ENCODE measurements at places on chromosomes 6 and 20.

DNA sequence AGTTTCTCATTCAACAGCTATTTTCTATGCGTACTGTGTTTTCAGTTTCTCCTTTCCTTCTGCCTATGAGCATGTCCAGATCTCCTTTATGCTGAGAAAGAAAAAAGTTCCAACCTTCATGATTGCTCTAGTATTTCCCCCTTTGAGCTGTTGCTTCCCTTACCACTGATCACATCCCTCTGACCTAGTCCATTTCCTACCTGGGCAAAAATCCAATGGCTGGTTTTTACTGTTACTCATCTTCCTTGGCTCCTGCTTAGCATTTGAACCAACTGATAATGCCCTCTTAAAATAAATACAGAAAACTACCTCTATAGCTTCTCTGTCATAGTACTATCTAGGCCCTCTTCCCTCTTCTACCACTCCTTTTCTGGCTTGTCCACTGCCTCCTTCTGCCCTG is 6.0 kb downstream of the RFX6 start:
- DNase-seq: no peak

GRCh38 chr6:166106076-166106686 is 61.5 kb downstream of the TBXT start:
- peak; percentile 81 for DNase-seq

GRCh38 chr6:72876256-72876655 is 254.4 kb downstream of the KCNQ5 start:
- DNase-seq: no peak

DNA sequence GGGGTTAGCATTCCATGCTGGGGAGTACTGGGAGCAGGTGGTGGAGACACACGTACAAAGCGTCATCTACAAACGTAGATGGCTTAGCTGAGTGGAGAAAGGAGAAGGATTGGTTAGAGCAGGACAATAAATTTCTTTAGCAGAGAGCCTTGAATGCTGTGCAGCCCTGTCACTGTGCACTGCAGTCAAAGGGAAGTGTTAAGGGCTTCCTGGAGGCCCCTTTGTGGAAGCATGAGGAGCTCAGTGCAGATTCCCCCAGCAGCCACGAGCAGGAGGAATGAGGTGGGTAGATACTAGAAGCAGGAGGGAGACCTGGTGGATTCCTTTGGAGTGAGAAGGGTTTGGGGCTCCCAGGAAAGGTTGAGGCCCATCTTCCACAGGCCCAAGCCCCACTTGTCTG is 6.1 kb upstream of the TREML4 start:
- no peak for DNase-seq

DNA sequence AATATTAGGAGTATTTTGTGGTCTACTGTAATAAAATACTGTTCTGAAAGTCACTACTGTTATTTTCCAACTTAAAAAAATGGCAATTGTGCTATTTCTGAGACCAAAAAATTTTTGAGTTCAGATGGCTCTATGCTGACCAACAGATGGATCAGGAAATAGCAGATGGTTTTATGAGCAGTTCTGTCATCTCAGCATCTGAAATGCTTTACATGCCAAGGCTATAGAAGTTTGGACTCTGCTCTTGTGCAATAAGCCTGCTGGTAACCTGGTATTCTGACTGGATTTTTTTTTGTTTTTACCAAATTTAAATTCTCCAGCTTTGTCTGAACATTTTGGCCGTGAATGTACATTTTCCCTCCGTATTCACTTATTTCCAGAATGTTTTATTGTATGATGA is 1127.5 kb downstream of the GRIK2 start:
- no peak for DNase-seq

GRCh38 chr6:127992144-127992543 is 91.3 kb upstream of the THEMIS start:
- DNase-seq: no peak

GRCh38 chr20:37526238-37526838 is 1.3 kb downstream of the BLCAP start:
- DNase-seq: no peak

GRCh38 chr6:26071135-26071534 is 16.1 kb upstream of the HFE start:
- DNase-seq: no peak

DNA sequence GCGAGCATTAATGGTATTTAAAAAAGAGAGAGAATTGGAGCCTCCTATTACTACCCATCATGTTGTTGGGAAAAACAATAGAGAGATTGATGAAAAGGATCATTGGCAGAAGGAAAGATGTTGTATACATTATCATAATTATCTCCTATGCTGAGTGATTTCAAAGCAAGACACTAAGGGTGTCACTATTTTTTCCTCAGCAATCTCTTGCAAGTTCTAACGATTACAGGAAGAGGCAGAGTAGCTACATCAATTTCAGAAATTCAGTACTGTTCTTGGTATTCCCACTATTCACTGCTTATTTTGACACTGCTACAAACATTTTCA is 891.2 kb downstream of the C6orf118 start:
- DNase-seq: no peak

DNA sequence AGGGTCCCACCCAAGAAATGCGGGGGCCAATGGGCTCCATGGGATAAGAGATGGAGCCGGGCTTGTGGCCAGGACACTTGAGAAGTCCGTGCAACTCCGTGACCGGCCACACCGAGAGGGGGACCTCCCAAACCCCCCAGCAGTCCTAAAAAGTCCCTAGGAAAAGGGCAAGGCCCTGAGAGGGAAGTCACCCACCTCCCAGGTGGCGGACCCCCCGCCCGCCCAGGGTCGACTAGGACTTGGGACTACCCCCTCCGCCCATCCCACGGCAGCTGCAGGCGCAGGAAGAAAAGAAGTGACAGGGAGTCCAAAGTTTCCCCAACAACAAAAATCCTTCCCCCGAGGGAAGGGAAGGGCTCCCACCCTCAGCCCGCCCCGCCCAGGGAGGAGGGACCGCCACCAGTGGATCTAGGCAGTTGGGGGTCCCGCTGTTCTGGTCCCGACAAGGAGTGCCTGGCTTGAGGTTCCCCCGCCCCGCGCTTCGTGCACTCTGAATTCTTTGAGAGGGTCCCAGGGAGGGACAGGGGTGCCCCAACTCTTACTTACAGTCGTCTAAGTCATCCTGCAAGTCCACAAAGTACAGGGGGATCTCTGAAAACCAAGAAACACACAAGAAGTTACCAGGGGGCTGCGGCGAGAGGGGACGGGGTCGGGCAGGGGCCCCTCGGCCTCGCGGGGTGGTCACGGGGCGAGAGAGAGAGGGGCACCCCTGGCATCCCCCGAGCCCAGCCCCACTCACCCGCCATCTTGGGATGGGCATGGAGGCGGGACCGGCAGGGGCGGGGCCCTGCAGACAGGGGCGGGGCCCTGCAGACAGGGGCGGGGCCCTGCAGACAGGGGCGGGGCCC is 611 bp upstream of the RAB22A start:
- DNase-seq: no peak

DNA sequence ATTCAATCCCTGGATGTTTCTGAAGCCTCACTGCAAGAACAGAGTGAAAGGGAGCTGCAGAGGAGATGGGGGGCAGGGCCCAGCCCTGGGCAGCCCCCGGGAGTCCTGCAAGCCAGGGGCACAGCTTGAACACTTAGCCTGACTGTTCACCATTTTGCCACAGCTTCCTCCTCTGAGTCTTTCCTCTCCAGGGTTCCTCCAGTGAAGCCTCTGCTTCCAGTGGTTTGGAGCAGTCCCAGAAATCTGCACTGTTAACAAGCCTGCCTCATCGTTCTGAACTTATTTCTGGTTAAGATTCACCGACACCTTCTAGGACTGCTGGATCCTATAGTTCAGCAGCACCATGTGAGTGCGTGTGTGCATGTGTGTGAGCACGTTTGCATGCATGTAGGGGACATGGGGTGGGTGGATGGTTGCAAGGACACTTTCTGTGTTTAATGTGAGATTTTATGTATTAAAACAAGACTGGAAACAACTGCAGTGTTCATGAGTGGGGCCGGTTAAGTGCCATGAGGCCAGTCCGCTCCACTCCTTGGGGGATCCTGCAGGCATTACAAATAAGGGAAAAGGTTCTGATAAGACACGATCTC is 24.6 kb downstream of the CEBPB start:
- no peak for DNase-seq

- DNase-seq: no peak
Observed at GRCh38 chr20:17609811-17610377, 40.0 kb downstream of the DSTN start.

GRCh38 chr20:54305421-54305820 is 97.5 kb downstream of the PFDN4 start:
- DNase-seq: no peak

- no peak for DNase-seq
Observed at GRCh38 chr20:40431611-40432010, 257.4 kb downstream of the MAFB start.

GRCh38 chr6:134347885-134348805 is 30.2 kb upstream of the SGK1 start:
- DNase-seq: no peak

DNA sequence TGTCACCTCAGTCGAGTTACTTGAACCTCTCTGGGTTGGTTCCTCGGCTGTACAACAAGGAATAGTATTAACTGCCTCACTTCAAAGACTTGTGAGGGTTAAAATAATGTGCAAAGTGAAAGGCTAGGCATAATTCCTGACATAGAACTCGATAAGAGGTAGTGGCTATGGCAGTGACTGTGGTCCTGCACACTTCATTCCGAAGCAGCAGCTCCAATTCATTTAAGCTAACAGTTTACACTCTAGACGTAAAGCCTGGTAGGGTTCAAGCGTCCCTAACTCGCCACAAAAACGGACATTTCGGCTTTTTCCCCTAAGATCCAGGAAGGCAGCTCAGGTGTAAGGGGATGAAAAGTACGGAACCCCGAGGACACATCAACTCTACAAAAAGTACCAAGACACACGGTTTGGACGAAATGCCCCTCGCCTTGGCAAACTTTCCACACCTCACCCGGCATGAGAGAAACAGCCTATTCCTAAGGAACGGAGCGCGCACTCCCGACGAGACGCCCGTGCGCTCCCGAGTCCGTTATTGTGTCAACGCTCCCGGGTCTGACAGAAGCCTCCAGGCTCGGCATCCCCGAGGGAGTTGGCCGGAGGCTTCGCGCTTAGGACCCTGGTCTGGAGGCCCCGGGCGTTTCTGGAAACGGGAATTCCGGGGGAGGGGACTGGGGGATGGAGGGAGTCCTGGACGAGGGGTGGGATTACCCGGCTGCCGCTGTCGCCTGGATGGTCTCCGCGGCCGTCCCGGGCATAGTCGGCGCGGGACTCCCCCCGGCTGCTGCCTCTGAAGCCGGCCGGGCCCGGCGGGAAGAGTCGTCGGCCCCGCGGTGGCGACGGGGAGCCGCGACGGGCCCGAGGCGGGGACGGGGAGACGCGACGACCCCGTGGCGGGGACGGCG is 937 bp downstream of the ZNF318 start:
- DNase-seq: peak; percentile 26

DNA sequence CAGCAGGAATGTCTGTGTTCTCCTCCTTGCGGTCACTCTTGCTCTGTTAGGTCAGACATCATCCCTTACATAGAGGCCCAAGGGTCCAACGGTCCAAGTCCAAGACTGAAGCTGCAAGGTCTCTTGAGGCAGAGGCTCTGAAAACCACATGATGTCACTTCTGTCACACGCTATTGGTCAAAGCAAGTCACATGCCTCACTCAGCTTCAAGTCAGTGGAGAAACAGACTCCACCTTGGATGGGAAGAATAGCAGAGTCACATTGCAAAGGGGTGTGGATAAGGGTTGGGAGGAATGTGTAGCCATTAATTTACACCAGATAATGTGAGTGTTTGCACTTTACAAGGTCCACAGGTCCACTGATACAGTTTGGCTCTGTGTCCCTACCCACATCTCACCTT is 17.5 kb downstream of the SLC52A3 start:
- DNase-seq: no peak

DNA sequence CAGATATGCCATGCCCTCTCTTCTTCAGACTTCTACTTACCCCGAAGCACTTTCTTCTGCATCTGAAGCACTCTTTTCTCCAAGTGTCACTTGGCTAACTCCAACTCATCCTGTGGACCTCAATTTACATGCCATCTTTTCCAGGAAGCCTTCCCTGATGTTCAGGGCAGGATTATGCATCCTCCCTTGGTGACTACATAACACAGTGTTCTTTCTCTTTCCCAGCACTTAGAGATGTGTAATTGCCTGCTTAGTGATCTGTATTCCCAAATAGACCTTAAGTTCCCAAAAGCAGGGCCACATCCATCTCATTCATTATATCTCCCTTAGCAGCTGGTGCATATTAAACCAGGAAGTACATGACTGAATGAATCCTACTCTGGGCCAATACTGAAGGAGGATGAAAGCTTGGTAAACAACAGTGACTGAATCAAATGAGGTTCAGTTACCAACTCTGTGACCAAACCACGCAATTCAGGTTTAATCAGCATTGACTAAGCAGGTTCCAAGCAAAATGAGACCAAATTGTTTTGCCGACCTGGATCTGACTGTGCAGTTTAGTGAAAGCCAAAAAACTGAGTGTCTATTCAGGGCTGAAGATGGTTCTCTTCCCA is 121.4 kb upstream of the TCF21 start:
- DNase-seq: no peak

GRCh38 chr6:84512391-84512790 is 252.0 kb downstream of the TBX18 start:
- no peak for DNase-seq

DNA sequence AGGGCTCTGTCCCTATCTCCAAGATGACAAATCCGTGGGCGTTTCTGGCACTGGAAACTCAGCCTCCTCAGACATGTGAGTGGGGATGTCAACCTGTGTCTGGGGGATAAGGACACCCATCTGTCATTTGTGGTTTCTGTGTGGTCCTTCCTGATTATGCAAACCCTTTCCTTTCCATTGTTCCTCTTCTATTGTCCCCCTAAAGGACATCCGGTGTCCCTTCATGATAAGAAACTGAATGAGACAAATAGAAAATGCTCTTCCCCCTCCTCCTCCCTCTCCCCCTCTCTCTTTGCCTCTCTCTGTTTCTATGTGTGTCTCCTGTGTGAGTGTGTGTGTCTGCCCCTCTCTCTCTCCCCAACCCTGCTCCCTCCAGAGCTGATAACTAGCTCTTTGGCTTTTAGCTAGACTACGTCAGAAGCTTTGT is 11.5 kb upstream of the GLP1R start:
- no peak for DNase-seq

DNA sequence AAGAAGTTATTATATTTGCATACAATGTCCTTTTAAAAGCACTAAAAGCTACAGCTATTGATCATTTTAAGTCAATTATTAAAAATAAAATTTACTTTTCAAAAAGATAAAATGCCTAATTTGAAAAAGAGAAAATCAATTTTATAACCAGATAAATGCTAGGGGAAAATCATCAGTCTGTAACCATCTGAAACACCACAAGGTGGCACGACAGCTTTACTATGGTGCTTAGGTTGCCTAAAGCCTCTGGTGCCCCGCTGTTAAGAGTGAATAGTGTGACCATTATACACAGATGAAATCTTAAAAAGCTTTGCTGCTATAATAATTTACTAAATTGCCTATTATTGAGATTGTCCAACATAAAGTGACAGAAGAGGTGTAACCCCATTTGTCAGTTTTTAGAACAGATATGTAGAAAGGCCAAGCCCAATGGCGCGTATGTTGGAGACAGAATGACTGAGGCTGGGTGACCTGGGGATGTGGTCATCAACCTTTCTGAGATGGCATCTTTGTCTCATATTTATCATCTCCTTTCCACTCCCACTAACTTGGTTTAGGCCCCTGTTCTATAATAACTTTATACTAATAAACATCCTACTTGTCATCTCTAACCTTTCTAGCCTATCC is 100.8 kb downstream of the MOXD1 start:
- no peak for DNase-seq

- DNase-seq: no peak
Observed at GRCh38 chr6:1182722-1183521, 129.0 kb upstream of the FOXQ1 start.

All from NCI-H1092 treated with DMSO at 0.1 percent for 48 hours (cell line).